ENCODE measurements at places on chromosomes 12 and 14.

DNA sequence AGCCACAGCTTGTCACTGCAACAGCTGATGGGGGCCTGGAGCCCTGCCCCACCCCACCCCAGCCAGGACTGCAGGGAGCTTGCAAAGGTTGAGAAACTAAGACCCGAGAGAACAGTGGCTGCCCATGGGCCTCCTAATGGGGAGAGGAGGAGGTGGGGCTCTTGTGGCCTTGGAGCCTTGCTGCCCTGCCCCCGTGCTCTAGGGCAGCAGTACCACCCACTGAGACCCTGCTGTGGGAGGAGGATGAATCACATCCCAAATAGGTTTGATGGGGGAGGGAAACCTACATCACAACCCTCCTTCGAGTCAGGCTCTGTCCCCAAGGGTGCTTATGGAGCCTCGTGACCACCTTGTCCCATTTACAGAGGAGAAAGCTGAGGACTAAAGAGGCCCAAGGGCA is 15.9 kb downstream of the HHIPL1 start:
- no peak for DNase-seq

- DNase-seq, result no peak
Measured at GRCh38 chr14:81187832-81188522, 32.8 kb downstream of the GTF2A1 start.

DNA sequence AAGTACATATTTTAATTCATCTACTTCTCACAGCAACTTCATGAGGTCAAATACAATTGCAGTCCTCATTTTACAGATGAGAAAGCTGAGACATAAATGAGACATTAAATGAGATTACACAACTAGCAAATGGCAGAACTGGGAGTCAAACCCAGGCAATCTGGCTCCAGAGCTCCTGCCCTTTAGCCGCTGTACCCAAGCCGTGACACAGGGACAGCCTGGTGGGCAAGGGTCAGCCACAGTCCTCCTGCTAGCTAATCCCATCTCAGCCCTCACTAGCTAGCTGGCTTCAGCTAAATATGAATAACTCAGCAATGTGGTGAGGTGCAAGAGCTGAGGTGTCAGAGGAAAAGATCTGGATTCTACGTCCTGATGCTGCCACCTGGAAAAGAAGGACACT is 54.8 kb downstream of the NINJ2 start:
- no peak for DNase-seq

- no peak for DNase-seq
Measured at GRCh38 chr14:44775248-44775647, 186.5 kb downstream of the KLHL28 start.

- no peak for DNase-seq
Measured at GRCh38 chr12:45575823-45576475, 153.6 kb upstream of the ARID2 start.

- no peak for DNase-seq
Measured at GRCh38 chr12:98738002-98738401, 92.9 kb downstream of the APAF1 start.

DNA sequence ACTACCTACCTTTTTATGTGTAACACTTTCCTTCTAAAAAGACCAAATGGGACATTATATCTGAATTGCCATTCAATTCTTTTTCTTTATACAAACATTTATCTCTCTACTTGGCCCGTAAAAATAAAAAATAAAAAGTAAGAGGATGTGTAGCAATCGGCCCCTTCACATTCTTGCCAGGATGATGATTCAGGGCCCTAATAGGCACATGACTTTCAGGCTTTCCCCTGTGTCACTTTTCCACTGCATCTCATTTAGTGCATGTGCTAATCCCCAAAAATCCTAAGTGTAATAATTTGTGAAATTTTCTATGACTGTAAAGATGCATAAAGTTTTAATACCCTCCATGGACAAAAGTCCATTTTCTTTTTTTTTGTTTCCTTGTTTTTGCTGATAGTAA is 23.0 kb upstream of the ATP2B1 start:
- no peak for DNase-seq

DNA sequence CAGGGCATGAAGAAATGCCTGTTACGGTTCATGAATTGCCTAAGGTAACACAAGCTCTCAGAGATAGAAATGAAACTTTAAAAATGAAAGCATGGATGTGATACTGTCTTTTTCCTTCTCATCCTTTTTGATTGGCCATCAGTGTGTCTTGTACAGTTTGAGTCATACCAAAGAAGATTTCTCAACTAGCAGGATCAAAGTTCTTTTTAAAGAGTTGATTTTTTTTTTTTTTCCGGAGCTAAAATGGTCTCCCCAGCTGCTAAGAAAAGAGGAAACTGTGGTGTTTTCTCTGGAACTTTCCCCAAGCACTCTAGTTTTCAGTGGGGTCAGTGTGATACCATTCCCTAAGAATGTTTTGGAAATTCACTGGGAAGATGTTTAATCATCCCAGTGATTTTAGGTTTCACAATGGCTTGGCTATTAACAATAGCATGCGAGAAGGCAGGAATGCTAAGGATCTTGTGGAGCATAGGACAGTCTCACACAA is 105.0 kb downstream of the ETNK1 start:
- no peak for DNase-seq

DNA sequence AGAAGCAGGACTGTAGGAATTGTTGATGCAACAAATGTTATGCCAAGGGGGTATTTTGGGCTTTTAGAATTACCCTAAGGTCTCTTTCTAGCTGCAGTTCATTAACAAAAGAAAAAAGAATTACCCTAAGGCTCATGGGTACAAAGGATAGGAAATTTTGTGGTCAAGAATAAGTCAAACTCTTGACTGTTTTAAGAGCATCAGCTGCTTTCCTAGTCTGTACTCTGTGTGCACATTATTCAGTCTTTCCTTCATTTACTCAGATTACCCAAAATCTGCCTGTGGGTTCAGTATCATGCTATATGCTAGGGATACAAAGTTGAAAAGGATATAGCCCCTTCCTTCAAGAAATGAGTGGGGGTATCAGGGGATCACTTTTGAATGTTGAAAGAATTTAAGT is 36.5 kb upstream of the CCDC88C start:
- no peak for DNase-seq

DNA sequence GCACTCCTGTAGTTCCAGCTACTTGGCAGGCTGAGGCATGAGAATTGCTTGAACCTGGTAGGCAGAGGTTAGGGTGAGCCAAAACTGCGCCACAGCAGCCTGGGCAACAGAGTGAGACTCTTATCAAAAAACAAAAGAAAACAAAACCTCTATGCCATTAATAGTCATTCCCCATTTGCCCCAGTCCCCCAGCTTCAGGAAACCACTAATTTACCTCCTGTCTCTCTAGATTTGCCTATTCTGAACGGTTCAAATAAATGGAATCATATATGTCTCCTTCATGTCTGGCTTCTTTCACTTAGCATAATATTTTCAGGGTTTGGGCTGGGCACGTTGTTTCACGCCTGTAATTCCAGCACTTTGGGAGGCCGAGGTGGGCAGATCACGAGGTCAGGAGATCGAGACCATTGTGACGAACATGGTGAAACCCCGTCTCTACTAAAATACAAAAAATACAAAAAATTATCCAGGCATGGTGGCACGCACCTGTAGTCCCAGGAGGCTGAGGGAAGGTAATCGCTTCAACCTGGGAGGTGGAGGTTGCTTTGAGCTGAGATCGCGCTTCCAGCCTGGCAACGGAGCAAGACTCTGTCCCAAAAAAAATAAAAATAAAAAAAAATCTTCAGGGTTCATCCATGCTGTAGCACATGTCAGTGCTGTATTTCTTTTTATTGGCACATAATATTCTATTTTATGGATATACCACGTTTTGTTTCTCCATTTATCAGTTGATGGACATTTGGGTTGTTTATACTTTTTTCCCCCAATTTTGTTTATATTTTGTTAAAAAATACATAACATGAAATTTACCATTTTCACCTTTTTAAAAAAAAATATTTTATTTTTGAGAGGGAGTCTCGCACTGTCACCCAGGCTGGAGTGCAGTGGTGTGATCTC is 31.9 kb downstream of the KNTC1 start:
- DNase-seq, result no peak

DNA sequence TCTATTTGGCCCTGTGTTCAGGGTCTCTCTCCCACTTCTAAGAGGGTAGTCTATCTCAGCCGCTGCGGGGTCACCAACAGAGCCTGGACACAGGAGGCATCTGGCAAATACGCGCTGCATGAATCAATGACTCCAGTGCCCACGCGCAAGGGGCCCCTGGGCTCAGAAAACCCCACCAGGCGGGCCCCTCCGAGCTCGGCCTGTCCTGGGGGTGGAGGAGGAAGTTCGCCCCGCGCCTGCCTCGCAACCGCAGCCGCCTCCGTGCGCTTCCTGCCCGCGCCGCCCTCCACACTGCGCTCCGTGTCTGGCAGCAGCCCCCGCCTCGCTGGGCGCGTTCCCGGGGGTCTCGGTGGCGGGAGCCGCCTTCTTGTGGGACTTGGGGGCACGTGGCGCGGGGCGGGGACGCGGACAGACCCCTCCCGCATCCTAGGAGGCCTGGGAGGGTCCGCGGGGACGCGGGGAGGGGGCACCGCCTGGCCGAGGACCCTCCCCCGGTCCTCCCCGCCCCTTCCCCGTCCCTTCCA is 811 bp upstream of the FBRSL1 start:
- DNase-seq, result no peak

GRCh38 chr12:128383357-128383937 is 116.5 kb downstream of the TMEM132C start:
- no peak for DNase-seq

- no peak for DNase-seq
Measured at GRCh38 chr12:20028033-20028432, 340.3 kb upstream of the PDE3A start.

DNA sequence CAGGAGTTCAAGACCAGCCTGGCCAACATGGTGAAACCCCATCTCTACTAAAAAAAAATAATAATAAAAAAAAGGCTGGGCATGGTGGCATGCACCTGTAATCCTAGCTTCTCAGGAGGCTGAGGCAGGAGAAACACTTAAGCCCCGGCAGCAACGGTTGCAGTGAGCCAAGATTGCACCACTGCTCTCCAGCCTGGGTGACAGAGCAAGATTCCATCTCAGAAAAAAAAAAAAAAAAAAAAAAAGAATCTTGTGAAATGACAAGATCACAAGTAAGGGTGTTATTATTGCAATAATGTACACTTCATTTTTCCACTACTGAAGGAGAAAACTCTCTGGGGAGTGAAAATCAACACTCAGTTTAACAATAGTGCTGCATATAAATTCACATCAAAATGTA is 8.8 kb upstream of the PTGR2 start:
- no peak for DNase-seq

DNA sequence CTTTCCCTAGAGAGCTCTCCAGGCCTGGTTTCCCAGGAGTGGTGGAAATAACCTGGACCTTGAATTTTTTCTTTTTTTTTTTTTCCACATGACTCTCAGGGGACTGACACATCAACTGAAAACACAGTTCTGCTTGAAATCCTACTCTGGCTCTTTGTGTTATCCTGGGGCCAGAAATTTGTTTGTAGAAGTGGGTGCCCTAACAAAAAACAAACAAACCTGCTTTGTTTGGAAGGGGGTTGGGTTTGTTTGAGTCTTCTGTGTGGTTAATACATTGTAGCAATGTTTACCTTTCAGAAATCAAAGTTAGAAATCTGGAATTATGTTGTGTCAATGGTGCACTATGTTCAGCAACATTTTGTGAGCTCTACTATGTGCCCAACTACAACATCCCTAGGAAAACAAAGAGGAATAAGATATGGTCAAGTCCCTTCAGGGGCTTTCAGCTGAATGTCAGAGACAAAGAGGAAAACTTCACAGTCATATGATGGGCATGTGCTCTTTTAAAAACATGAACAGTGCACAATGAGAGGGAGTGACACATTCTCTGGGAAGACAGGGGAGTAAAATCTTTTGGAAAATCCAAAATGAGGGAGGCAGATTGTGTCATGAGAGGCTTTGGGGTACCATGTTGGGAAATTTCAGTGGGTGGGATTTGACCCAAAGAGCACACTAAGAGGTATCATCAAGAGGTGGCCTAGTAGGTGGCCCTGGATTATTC is 1.5 kb upstream of the IGF1 start:
- no peak for DNase-seq

GRCh38 chr12:100268835-100269564 is 2.0 kb downstream of the SCYL2 start:
- no peak for DNase-seq

DNA sequence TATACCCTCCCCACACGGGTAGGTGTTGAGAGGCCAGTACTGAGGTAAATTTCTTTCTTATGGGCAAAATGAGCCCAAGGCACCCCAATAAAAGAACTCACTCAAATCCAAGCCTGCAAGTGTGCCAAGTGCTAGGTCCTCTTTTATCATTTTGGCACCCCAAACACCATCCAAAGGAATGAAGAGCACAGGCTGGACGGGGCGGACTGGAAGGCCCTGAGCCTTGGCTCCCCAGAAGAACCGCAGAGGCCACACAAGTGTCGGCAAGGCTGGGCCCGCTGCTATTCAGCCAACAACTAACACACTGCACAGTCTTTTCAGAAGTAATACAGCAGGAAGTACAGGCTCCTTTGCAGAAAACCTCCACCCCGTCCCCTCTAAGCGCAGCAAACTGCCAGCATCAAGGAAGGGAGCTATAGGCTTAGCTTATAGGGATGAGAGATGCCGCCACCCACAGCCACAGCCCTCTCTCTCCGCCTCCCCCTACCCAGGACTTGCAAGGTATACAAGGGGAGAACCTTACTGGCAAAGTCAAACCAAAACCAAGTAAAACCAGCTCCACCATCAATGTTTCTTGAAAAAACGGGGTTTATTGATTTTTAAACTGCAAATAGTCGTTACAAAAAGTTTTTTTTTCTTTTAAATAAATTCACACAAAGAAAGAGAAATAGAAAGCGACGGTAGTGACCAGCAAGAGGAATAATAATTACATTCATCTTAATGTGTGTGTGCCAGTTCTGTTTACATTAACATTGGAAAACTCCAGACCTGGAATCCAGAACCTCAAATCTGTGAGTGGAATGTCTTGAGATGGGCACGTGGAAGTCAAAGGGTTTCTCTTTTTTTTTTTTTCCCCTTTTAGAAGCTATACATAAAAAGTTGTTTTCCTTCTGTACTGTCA is 5.5 kb downstream of the ZFP36L1 start:
- DNase-seq, result no peak

DNA sequence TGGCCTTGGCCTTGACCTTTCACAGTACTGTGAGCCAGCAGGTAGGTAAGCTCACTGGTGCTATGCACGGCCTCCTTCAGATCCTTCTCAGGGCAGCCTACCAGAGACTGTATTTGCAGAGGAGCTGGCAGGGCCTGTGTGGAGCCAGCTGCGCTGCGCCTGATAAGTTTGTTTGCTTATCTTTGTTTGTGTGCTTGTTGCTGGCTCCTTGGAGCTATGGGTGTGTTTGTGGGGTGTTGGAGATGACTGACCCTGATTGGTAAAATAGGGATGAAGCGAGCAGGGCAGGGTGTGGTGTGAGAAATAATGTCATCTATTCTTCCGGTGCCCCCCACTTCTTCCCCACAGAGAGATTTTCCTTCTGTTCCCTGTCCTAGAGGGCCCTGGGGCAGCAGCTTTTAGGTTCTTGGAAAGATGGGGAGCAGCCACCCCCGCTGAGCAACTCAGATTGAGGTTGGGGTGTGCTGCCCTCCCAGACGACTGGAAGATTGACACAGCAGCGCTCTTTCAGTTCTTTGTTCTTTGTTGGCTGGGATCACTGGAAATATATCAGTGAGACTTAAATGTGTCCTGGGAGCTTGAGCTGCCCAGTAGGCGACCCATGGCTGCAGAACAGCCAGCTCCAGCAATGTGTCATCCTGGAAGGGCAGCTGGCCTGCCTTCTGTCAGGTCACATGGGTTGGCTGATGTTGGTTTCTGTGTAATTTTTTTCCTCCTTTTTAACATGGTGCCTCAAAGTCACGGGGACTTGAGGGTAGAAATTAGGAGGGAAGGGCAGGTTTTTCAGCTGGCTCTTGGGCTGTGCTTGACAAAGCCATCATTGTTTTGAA is 19.6 kb downstream of the MLXIP start:
- no peak for DNase-seq

GRCh38 chr14:78851189-78851588 is 681.0 kb downstream of the NRXN3 start:
- DNase-seq, result no peak

GRCh38 chr12:49021292-49021915 is 2.8 kb upstream of the PRKAG1 start:
- no peak for DNase-seq

Data from stimulated activated CD4-positive, alpha-beta T cell treated with anti-CD3 and anti-CD28 coated beads, Interleukin-2, amount 100 ng/mL, for 48 hours (primary cell).